ENCODE measurements at places on chromosomes 6 and 20.

GRCh38 chr6:148811459-148811858, 64.6 kb downstream of the UST start:
- DNase-seq, result no peak

GRCh38 chr6:155787168-155787567, 331.5 kb upstream of the NOX3 start:
- no peak for DNase-seq

DNA sequence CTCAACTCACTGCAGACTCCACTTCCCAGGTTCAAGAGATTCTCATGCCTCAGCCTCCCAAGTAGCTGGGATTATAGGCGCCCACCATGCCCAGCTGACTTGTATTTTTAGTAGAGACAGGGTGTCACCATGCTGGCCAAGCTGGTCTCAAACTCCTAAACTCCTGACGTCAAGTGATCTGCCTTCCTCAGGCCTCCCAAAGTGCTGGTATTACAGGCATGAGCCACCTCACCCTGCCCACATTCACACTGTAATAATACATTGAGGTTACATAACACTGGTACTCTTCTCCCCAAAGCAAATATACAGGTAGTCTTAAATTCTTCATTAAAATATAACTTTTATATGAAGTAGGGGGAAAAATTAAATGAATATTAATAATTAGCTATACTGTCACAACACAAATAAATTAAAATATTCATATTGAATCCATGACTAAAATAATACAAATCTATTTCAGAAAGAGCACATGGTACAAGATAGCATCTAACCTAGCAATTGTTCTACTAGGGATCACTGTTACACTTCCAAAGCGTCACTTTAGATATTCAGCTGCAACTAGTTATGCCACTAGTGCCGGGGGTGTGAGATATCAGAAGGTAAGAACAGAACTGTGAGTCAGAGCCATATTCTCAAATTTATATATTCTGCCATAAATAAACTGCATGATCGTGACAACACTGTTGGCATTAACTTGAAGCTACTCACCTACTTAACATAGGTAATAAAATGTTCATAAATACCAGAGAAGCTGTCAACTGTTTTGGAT, 169.1 kb upstream of the SHLD1 start:
- no peak for DNase-seq

DNA sequence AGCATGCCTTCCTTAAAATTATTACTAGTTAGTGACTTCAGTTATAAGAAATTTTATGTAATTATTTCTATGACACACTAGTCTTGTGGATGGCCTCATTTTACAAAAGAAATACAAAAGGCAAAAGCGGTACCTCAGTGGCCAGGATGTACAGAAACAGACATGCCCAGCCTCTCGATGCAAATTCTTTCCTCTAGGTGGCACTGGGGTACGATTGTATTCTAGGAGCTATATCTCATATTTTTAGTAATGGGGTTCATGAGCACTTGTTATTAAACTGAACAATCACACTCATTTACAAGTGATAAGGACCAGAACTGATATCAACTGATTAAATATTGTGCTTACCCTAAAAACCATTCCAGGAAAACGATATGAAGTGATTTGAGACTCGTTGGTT, 59.8 kb downstream of the SOD2 start:
- DNase-seq, result peak; percentile 13

GRCh38 chr20:17036541-17036940, 190.3 kb upstream of the PCSK2 start:
- DNase-seq, result no peak

GRCh38 chr20:54168961-54169862, 4.6 kb downstream of the CYP24A1 start:
- no peak for DNase-seq

GRCh38 chr6:113970805-113971676, at the start of gene HDAC2:
TSS of gene HDAC2 (minus strand) at chr6:113971148. CDS start at chr6:113970908, 240 bp downstream.
- peak; percentile 67 for DNase-seq

GRCh38 chr20:8834851-8835250, 234.0 kb upstream of the PLCB4 start:
- no peak for DNase-seq

- no peak for DNase-seq
Measured at GRCh38 chr6:24856901-24857670, 58.4 kb upstream of the ARMH2 start.

DNA sequence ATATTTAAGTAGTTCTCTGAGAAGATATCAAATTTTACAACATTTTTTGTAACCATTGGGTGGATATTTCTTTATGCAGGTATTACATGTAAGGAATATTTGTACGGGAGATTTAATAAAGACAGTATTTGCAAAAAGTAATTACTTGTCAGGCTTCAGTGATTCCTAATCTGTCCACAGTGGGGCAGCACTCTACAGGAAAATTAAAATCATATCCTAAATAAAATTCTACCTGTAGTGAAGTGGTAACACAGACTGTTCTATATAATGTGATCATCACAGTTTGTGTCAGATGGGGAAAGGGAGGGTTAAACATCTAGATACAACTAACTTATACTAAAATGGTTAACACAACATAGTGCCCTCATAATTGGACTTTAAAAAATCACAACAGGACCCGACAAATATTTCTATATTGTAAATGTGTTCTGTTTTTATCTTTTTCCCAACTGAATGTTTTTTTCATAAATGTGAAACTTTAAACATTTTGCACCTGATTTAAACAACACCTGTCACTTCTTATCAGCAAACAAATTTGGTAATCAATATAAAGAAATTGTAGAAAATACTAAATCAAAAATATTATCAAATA, 145.6 kb upstream of the MANEA start:
- DNase-seq, result peak; percentile 5

DNA sequence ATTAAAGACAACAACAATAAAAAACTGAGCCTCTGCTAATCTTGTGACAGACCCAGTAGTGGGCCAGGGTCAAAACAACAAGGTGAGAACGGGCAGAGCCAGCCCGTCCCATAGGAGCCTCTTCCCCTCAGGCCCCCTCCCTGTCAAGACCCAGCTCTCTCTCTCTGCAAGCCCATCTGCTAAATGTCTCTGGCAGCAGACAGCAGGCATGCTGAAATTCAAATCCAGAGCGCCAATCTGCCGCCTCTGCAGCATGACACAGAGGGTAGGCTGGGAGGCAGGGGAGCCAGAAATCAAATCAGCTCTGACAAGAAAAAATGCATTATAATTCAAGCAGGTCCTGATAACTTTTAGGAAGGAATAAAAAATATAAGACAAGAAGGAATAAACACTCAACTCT, 26.3 kb downstream of the METTL24 start:
- no peak for DNase-seq

DNA sequence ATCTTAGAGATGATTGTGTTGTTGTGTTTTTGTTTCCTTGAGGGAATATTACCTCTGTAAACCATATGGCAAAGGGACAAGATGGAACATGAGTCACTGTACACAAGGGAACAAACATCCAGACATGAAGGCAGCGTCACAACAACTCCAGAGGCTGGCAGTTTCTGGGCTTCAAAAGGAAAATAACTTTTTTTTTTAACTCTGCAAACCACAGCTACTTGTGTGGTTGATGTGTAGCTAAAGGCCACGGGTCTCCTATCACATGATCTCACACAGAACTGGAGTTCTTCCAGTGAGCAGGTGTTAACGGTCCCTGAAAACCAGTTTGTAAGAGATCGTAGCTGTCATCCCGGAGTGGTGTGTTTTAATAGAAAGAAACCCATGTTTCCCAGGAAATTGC, 33.2 kb upstream of the HBS1L start:
- no peak for DNase-seq

DNA sequence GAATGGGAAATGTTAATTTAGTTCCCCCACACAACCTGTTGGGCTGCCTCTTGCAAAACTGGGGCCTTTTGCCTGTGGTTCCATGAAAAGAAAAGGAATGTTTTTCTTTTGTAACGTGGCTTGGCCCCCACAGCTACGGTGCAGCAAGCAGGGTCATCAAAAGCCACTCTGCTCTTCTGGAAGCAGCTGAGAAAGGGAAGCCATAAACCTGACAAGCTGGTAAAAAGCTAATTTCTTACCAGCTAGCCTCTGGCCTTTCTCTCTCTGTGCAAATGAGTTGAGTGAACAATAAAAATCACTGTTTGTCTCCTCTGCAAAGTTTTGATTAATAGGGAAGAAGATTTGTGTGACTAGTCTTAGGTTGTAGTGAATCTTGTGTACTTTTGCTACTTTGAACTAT, 23.5 kb upstream of the NOTCH4 start:
- DNase-seq, result no peak

DNA sequence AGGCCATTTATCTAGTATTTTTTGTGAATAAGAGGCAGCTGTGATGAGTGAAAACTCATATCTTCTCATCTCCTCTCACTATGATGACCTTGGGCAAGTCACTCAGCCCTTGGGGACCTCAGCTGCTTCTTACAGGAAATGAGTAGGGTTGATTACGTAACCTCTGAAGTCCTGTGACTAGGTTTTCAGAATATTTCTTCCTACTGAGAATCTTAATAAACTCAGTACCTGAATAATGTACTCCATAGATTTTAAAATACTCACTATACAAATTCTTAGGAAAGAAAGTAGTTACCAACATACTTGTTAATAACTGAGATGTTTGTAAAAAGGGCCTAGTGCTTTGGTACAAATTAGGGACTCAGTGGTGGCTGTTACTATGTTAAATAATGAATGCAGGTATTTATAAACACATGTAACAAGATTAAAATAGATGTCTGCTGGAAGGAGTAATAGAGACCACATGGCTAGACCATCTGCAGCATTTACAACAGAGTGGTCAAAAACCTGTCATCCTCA, 60.9 kb downstream of the RPRD1B start:
- peak; percentile 61 for DNase-seq

- DNase-seq, result no peak
Measured at GRCh38 chr6:154766288-154766687, 33.1 kb downstream of the SCAF8 start.

DNA sequence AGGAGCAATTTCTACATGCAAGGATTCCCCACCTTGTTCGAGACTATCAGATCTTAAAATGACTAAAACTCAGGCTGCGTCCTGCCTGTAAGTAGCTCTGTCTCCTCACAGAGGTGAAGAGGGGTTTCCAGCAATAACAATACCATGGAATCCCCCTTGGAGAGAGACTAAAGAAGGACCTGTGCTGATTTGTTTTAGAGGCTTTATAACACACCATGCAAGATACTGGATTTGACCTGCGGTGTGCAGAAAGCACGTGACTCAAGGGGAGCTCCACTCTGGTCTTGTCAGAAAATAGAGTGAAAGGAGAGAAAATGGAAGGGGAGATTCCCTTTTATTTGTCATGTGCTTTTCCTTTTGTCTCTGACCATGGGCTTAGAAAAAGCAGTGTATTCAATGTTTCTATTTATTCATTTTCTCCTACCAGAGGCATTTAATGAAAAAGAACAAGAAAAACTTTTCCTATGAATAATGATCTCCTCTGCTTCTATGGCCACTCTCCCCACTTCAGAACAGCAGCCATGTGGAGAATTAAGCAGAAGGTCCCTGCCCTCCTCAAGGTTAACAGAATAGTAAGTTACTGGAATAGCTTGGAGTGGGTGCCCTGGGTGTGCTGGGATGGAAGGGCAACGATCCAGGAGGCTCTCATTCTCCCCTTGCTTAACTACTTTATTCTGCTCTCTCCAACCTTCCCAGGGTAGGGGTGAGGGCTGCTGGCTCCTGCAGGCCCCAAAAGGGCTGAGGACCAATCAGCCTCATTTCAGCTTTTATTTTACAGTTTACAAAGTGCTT, 19.2 kb upstream of the MRPS10 start:
- DNase-seq, result no peak

- DNase-seq, result no peak
Measured at GRCh38 chr20:62040381-62040922, 25.2 kb downstream of the TAF4 start.

GRCh38 chr6:97913721-97914120, 630.7 kb upstream of the MMS22L start:
- DNase-seq, result no peak

DNA sequence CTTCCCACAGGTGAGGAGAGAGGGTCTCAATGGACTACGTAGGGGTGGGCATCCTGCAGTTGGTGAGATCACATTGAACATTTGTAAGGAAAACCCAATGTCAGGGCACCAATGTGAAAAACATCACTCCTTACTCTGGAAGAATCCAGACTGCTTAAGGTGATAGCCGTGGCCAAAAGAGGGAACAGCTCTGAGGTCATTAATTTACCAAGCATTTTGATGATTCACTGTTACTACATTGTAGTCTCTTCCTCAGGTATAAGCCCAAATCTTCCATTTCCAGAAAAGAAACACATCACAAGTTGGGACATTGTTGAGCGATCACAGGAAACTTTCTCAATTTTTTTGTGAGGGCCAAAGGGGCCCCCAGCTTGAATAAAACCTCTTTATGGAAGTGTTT, 61.1 kb upstream of the SPTLC3 start:
- DNase-seq, result no peak

GRCh38 chr20:9407805-9408421, 106.5 kb upstream of the LAMP5 start:
- peak; percentile 71 for DNase-seq

DNA sequence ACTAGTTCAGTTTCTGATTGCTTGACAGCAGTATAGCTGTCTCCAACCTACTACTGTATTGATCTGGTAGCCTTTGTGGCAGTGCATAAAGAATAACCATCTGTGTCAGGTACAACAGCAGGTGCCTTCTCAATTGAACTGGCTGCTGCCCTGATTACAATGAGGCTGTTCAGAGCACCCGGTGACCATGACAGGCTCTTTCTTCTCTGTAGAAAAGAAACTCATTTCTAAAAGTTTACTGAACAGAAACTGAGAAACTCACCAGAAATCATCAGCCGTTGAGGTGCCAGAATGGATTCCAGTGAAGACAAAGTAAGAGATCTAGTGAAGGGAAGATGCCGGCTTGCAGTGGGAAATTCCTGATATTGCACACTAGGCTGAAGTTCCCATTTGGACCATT, 954.4 kb downstream of the PHF3 start:
- no peak for DNase-seq

- DNase-seq, result peak; percentile 96
Measured at GRCh38 chr6:8082954-8083858, 19.0 kb upstream of the BLOC1S5 start.

DNA sequence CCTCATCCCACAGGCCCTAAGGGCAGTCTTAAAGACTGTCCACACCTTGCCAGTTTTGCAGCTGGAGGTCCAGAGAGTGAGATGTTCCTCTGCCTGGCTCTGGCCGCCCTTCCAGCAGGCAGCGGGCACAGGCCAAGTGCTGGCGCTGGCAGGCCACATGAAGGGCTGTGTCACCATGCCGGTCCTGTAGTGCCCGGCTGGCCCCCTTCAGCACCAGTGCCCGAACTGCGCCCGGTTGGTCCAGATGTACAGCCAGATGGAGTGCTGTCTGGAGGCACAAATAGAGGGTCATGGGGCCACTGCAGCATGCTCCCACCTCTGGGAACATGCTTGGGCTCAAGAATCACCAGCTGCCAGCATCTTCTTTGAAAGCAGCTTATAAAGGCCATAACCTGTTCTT, 3.8 kb downstream of the NFKBIE start:
- no peak for DNase-seq

DNA sequence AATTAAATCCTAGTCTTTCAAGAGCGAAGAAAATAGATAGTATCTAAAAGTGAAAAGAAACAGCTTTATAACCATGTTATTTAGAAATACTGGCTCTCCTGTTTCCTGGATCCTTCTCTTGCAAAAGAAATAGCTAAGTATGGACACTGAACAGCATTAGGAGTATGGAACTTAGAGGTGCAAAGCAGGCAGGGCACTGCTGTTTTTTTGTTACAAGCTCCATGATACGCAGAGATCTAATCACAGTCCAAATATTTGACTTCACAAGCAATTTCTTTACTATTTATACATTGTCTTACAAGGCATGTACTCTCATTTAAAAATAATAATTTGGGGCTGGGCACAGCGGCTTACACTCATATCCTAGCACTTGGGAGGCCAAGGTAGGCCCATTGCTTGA, 7.6 kb downstream of the TRPC4AP start:
- DNase-seq, result no peak
